LNCaP clone FGC (cell line): ENCODE measurements at places on chromosomes 13 and 19.

DNA sequence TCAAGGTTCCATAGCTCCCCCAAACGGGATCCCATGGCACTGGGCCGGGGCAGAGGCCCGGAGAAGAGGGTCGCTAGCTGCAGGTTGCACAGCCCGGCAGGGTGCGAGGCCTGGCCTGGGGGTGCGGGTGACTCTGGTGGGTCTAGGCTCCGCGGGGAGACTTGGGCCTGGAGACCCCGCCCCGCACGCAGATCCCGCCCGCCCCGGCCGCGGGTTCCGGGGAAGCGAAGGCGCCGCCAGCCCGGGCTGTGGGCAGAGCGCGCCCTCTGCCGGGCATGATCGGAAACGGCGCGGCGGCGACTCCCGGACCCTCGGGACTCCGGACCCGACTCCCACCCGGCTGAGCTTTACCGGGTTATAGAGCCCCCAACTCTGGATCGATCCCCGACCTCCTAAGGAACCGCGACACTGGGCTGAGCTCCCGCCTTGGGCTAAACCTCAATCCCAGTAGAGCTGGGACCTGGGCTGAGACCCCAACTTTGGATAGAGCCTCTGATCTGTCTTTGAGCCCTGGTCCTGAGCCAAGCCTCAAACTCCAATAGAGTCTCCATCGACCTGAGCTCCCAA lies 3.1 kb upstream of the TNFAIP8L1 start:
- DNase-seq = no peak

GRCh38 chr19:45150751-45151281 lies 10.0 kb downstream of the NKPD1 start:
- no peak for DNase-seq

- no peak for DNase-seq
Measured at GRCh38 chr19:2721570-2722540, 683 bp upstream of the DIRAS1 start.

- DNase-seq = peak; percentile 66
Measured at GRCh38 chr19:42219812-42220750, at the start of gene ZNF526. TSS of gene ZNF526 (plus strand) at chr19:42220312. CDS start at chr19:42224404, 4,092 bp downstream.

DNA sequence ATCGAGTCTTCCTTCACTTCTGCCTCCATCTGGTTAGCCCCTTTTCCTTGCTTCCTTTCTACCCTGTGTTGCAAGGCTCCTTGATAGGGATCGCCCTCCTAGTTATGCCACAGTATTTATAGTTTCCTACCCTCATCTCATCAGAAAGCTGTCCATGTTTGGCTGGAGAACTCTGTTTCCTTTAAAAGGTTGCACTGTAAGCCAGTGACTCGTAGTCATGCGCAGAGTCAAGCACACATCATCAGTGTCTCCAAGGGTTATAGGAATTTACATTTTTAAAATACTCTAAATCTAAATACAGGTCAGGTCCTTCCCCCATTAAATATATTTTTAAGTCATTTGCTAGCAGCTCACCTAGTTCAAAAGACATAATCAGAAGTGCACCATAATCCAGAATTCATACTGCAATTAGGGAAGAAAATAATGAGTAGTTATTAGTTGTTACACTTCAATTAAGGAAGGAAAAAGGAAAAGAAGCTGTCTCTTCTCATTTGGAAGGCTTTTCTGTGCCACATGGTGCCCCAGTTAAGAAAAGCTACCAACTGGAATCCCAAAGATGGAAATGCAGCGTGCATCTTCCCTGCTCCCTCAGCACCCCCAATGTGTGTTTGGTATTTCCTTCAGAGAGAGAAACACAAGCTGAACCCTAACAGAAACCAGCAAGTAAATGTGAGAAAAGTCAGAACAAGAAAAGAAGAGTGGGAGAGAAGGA lies 81.0 kb downstream of the GPR12 start:
- no peak for DNase-seq

GRCh38 chr13:45372189-45373161 lies 31.5 kb upstream of the TPT1 start:
- no peak for DNase-seq

DNA sequence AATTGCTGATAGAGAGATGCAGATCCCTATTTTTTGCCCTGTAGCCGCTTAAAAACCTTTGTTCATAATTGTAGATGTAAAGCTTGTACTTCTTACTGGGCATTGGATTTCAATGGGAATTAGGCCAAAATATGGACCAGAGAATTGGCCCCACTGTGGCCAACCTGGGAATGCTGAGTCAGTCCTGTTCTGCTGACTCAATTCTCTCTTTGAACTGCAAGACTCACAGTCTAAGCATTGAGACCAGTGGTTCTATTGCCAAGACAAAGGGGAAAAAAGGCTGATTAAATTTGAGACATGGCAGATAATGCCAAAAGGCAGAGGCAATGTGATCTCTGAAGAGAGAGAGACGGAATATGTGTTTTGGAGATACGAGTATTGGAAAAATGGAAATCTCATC lies 72.5 kb upstream of the UBL3 start:
- DNase-seq = no peak

- DNase-seq = no peak
Measured at GRCh38 chr13:69565334-69565733, 542.3 kb upstream of the ATXN8OS start.

GRCh38 chr13:111967572-111968201 lies 99.3 kb upstream of the SOX1 start:
- DNase-seq = no peak

DNA sequence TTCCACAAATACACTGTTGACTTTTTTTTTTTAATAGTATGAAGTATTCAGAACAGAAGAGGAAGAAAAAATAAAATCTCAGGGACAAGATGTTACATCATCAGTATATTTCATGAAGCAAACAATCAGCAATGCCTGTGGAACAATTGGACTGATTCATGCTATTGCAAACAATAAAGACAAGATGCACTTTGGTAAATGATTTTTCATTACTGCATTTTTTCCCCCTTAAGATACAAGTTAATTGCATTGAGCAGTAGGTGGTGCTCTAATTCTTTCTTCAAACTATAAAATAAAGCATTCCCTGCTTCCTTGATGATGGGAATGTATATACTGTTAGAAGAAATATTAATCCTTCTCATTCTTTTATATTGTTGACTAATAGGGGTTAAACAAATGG lies 17.1 kb downstream of the UCHL3 start:
- DNase-seq = peak; percentile 14
